ENCODE measurements at places on chromosomes 6 and 20.

DNA sequence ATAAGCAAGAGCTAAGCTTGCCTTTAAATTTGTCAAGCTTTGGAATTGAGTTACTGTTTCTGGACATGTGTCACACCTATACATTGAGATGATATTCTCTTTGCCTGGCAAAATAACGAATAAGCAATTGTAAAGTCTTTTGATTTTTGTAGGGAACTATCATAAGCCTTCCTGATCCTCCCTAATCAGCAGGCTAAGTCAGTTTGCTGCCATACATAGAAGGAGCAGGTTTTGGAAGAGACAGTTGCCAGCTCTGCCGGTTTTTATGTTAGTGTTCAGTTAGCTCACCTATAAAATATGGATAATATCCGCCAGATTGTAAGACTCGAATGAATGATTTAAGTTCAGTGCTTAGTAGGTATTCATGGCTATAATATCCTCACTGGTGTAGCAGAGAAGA is 34.4 kb upstream of the BCAS1 start:
- DNase-seq = no peak

DNA sequence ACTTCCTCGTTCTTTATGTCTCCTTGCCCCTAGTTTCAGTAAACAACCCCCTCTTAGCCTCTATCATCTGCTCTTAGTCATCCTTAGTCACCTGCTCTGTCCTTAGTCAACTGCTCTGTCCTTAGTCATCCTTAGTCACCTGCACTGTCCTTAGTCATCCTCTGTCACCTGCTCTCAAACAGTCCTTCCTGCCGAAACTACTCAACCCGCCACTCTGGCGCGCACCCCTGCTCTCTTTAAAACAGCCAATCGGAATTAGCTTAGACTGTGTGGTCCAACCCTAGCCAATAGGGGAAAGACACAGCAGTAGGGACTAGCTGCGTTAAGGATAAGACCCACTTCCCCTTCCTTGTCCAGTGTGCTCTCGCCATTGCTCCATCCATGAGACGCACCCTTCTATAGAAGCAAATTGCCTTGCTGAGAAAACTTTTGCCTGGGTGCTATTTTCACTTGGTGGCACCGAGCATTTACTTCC is 73.9 kb downstream of the BACH2 start:
- no peak for DNase-seq

- DNase-seq = no peak
Observed at GRCh38 chr6:3766214-3766613, 14.7 kb upstream of the PXDC1 start.

DNA sequence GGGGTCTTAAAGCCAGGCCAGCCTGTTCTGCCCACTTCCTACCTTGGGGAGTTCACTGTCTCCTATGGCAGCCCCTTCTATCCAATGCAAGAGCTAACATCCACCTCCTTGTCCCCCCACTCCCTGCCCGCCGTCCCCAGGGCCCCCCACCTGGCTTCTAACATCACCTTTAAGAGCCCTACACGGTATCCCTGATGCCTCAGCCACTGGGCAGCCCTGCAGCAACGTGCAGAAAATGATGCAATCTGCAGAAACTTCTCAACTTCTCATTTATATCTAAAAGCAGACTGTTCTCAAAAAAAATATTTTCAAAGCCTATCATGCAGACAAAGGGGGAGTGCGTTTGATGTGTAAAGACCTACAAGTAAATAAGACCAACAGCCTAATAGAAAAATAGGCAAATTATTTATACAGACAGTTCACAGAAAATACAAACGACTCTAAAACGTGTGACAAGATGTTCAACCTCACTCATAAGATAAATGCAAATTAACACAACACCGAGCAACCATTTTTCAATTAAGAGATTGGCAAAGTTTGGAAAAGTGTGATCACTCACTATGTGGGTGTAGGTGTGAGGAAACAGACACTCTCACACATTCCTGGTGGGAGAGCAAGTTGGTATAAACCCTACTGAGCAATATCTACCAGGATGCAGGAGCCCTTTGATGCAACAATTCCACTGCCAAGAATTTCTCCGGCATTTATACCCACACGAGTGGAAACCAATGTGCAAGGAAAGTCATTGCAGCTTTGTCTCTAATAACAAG is 15.1 kb upstream of the HCK start:
- no peak for DNase-seq

DNA sequence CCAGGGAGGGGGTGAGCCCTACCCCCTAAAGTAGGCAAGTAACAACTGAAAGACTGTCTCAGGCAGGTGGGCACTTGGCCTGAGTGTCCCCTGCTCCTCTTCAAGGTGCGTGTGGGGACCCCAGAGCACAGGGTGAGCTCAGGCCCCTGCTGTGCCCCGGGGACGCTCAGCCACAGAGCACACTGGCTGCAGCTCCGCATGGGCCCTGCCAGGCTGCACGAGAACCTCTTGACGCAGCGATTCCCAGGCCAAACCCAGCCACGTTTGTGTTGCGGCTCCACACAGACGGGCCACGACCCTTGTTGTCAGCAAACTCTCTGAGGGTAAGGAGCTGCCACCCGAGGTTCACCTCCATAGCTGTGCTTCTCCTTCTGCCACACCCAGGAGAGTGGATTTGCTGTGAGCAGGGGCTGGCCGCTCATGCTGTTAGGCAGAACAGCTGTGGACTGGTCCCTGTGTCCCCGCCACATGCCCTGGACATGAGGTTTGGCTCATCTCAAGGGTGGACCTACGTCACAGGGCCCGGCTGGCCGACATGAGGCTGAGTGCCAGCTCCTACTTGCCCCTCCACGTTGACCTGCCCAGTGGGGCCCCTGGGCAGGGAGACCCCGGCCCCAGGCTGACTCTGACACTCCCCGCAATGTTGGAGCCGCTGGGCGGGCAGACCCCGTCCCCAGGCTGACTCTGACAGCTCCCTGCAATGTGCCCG is 29.7 kb upstream of the GATA5 start:
- DNase-seq = no peak

DNA sequence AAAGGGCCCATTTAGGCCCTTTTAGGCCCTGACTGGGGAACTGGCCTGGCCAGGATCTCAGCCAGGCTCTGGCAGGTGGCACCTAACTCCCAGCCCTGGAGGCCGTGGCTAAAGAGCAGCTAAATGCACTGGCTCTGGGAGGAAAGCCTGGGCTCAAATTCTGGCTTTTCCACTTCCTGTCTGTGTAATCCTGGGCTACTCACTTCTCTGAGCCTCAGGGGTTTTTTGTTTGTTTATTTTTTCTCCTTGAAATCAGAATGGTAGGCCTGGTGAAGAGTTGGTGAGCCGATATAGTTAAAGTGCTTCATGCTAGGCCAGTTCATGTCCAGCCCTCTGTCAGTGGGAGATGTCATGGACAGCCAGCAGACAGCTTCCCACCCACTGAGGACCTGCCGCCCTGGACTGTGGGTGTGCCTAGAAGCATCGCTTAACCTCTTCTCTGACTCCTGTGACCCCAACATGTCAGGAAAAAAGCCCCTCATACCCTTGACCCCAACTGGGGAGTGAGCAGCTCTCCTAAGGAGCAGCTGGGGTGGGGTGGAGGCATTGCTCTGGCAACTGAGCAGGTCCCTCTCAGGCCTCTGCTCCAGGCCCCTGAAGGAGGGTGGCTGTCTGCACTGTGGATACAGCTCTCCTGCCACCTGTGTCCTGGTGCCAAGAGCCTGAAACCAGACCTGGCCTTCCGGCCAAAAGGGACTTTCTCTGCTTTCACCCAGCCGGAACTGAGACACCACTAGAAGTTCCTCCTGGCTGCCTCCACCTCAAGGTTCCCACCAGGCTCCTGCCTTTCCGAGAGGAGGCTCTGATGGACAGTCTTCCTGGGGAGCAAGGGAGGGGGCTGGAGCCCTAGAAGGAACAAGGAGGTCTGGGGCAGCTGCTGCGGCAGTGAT is 57.2 kb upstream of the MYL9 start:
- no peak for DNase-seq

DNA sequence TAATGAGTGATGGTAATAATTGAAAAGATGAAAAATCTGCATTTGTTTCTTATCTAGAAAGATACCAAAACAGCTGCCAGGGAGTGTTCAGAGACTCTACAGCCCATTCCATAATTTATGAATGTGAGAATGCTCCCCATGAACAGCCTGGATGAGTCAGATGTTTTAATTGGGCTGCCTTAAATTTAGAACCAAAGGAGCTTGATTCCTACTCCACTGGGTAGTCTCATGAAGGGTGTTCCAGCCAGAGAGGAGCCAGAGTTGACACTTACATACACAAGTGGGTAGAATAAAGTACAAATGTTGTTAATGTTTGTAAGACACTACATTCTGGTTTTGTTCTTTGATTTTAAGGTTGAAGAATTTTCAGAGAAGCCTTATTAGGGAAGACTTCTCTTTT is 158.7 kb upstream of the PRND start:
- DNase-seq = no peak

DNA sequence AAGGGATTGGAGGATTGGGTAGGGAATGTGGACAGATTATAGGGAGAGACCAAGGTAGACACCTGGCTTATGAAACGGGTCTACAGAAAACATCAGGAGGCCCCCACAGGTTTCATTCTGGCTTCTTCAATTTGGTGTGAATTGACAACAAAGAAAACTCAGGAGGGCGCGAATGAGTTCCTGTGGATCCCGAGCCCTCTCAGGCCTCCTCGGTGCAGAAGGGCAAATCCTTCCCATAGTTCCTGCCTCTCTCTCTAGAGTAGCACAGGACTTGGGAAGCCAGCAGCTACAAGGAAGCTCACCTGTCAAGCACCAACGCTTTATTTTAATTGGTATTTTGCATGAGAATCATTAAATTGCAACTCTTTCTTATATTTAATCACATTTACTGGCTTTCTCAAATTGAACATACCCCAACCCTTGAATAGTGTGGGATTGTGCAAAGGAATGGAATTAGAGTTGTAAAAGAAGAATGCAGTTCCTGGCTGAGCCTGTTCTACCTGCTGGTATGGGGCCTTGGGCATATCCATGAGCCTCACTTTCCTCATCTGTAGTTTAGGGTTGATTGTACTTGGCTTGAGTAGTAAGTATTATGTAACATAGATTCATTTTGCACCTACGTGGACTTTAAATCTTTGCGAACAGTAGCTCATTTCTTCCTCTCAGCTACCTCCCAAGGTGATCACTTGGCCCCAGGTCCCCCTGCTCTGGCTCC is 56.4 kb upstream of the PHACTR2 start:
- DNase-seq = no peak

GRCh38 chr6:34301408-34301807 is 52.6 kb upstream of the SMIM29 start:
- DNase-seq = no peak

DNA sequence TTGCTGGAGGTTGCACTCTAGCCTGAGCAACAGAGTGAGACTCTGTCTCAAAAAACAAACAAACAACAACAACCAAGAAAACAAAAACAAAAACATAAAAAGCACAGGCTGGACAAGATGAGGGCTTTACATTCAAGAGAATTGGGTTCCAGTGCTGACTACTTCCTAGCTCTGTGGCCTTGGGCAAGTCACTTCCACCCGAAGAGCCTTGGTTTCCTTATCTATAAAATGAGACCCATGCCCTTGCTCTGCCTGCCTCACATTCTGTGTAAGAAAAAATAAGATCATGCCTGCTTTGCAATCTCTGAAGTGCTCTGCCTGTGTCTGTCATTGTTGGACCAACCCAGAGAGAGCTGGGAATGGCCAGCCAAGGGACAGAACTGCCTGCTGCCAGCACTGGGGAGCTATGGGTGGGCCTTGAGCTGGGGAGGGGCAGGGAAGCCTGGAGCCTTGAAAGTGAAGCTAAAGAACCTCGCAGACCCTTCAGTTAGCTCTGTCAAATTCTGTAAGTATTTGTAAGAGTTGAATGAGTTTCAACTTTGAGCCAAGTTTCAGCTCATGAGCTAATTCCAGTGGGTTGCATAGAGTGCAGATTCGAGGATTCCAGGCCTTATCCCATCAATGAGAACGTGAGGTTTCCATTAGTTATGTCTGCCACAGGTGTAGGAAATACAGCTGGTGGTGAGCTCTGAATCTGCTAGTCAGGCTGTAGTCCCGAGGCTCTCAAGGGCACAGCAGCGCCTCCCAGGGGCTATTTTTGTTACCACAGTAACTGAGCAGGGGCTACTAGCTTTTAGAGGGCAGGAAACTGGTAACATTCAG is 93.2 kb downstream of the DLGAP4 start:
- peak; percentile 9 for DNase-seq

- no peak for DNase-seq
Observed at GRCh38 chr20:38393259-38393658, 41.9 kb downstream of the SNHG17 start.

DNA sequence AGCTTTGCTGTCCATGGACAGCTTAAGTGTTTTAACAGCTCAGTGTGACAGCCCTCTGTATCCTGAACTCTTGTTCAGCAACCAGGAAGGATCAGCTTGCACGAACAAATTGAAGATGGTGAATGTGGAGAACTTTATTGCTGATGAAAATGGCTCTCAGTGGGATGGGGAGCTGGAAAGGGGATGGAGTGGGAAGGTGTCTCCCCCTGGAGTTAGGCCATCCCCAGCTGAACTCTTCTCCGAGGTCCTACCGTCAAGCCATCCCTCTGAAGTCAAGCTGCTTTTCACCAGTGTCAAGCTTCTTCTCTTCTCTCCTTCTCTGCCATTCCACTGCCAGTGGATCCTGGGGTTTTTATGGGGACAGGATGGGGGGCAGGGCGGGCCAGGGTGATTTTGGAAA is 26.6 kb downstream of the NT5E start:
- no peak for DNase-seq

GRCh38 chr6:85920782-85921181 is 278.1 kb upstream of the SYNCRIP start:
- DNase-seq = no peak

DNA sequence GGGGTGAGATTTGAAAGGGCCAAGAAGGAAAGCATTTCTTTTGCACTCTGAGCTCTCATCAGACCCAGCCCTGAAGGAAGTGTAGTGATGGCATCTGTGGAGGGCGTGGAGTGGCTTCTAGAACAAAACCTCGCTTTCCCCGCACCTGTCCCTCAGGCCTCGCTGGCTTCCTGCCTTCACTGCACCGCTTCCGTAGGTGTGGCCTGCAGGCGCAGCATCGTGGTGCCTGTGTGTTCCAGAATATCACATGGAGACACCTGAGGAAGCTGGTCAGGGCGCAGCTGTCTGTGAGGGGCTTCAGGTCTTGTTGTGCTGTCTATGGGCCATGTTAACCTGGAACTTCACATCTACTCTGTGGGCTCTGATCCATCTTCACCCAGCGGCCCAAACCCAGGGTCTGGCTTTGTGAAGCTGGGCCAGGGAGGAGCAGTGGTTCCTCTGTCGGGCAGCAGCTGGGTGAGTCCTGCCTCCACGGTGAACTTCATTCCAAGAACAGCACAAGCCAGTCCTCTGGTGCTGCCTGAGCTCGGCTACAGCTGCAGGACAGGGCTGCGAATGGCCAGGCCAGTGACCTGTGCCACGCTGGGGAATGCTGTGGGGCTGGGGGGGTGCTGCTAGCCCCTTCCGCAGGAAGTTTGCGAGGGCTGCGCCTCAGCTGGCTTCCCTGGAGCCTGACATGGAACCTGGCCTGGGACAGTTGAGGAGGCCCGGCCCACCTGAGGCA is 40.9 kb downstream of the DSTN start:
- DNase-seq = peak; percentile 49
